ENCODE measurements at places on chromosomes 5 and 9. TPM values are rescaled to one million over a fixed set of nuclear protein-coding genes. Genes with fewer than 3 reads are reported as not detected.
A peak's percentile ranks its signal among the peaks of the same experiment; 100 is the strongest.

GRCh38 chr5:134466241-134467069, 54.8 kb upstream of the CDKN2AIPNL start:
- DNase-seq = peak; percentile 55

GRCh38 chr9:82116556-82116955, 128.0 kb downstream of the SPATA31D1 start:
- no peak for DNase-seq

DNA sequence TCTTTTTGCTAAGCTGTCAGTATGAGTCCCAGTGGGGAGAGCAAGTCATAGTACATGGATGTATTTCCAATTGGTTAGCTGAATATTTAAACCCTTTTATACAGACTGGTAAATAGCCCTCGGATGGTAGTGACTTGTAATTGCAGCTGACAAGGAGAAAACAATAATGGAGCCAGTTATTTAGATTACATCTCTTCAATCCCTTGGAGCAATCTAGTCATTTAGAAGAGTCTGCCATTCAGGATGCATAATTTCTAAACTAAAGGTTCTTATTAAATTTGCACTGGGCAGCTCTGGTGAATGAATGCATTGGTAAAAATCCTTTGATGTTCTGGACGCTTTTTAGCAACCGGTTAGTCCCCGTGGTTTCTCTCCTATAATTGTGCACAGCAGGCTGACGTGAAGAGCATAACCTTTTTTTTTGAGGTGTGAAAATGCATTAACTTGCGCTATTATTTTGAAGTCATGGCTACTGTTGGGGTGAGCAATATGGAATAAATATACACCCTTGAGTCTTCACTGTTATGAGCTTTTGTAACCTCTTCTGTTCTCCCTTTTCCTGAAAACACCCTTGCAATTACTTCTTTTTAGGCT, 158.6 kb upstream of the CD180 start:
- DNase-seq = no peak

The ADAMTS13 gene
- total RNA-seq = under 0.01 TPM

- DNase-seq = no peak
Observed at GRCh38 chr5:172553903-172554302, 87.2 kb upstream of the NEURL1B start.

The NXNL2 gene
- 3.2 TPM for total RNA-seq

The FOXD4L6 gene
- not detected for total RNA-seq

GRCh38 chr5:78638423-78638822, 10.1 kb downstream of the LHFPL2 start:
- peak; percentile 92 for DNase-seq

DNA sequence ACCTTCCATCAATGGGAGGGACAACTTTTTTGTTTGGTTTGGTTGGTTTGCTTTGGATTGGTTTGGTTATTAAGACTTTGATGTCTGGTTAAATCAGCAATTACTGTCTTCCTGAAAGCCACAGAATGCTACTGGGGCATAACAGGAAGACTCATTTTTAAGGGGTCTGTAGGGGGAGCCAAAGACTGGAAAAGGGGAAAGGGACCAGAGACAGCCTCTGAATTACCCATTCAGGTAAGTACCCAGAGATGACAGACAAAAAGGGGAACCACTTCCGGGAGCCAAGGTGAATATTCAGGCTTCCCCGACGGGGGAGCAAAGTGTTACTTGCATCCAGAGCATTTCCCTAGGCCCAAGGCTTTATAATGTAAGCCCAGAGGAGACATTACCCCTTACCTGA, 4.6 kb upstream of the FEM1C start:
- peak; percentile 19 for DNase-seq

The PCDHA1 gene
- total RNA-seq = not detected

The UBE2B gene
- 6.3 TPM for total RNA-seq

The FGF1 gene
- total RNA-seq = 7.7 TPM

- no peak for DNase-seq
Observed at GRCh38 chr5:3535414-3536211, 60.0 kb upstream of the IRX1 start.

The DELE1 gene
- 28.0 TPM for total RNA-seq

The CDX1 gene
- total RNA-seq = 0.18 TPM

- no peak for DNase-seq
Observed at GRCh38 chr9:14531341-14532269, 161.6 kb downstream of the ZDHHC21 start.

DNA sequence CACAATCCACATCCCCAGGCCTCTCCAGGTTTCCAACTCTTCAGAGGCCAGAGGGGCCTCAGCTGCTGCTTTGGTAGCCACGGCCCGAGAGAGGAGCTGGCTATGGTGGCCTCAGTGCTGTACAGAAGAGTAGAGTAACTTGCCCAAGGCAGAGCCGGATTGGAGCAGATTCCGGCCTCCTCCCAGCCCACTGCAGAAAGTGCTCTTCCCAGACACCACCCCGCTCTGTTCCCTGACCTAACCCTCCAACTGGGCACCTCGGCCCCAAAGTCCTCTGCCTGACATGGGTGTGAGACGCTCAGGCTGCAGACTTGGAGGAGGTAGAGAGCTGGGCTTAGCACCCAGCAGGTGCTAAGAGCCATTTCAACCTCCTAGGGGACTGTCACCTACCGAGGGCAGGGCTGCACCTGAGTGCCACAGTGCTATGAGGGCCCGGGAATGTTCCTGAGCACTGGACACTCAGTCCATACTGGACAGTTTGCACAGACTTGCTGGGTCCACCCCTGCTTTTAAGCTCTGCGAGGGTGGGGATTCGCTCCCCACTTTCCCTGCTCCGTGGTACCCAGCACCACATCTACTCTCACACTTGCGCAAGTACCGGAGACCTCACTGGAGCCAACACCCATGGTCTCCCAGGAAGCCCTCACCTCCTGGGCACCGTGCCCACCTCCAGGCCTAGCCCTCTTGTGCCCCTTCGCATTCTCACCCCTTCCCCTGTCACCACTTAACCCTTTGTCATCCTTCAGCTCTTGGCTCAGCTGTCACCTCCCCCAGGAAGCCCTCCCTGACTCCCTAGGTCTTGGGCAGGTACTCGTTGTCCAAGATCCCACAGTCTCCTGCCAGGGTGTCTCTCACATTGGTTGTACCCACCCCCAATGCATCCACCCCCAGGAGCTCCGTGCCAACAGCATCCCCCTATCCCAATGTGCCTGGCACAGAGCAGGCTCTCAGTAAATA, 49.8 kb downstream of the DBH start:
- DNase-seq = no peak

GRCh38 chr5:140348104-140348503, 1.7 kb upstream of the HBEGF start:
- DNase-seq = no peak

DNA sequence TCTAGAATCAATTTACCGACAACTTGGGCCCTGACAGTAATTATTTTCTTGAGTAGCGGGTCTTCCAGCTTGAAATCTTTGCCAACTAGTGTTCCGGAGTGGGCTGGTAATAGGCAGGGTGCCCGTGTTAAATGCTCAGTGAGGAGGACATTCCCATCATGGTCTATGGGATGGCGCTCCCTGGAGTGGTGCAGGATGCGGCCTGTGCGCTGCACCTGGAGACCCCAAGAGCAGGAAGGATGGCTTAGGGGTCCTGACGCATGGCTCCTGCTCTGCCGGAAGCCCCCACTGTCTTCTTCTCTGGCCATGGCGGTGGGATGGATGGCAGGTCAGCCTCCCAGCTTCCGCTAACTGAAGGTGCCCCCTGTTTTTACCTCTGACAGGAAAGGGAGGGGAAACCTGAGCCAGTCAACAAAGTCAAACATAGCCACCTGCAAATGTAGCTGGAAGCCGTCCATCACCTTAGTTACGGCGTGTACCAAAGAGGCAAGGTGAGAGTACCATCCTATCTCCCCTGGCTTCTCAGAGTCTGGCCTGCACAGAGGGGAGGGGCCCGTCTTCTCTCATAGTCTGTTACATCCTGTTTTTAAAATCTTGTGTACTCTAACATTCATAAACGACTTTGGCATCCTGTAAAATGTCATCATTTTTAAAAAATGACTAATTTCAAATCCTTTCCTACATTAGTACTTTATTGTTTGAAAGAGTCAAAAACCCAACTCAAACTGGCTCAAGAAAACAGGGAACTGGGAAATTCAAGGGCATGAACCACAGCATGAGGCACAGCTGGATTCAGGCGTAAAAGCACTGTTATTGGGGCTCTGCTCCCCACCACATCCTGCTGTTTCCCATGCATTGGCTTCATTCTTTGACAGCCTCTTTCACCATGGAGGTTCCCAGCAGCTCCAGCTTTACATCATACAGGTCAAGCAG, 28.5 kb upstream of the UNC5A start:
- no peak for DNase-seq

The CD72 gene
- 0.36 TPM for total RNA-seq

DNA sequence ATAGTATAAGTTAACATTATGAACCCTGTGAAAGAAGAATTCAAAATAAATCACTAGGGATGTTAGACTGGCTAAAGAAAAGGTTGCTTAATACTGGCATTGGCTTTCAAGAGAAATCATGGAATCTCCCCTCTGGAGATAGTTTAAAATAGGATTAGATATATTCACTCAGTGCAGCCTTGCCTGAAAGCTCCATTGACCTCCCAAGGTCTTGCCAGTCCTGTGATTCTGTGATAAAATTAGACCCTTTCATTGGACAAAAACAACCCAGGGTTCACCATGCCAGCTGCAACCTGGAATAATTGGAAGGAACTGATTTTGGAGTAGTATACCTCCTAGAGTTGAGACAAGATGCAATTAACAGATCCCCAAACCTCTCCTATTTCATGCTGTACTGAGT, 588.1 kb upstream of the MEF2C start:
- DNase-seq = no peak

The FGF10 gene
- not detected for total RNA-seq

The MARVELD2 gene
- 0.54 TPM for total RNA-seq
